NCI-H226 (cell line): ENCODE measurements at places on chromosomes 7 and 10.

DNA sequence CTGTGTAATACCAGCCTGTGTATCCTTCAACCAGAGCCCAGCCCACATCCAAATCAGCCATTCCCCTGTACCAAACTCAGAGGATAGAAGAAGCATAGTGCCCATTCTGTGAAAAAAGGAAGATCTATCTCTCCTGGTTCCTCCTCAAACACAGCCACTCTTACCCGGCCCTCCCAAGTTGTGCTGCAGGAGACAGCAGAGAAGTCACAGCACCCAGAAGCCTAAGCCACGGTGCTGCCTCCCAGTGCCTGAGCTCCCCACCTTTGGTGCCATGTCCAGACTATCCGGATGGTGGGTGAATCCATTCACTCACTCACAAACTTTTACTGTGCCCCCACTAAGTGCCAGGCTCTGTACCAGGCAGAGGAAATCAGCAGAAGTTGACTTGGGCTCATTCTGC, 166.0 kb upstream of the ZMIZ1 start:
- no peak for DNase-seq

GRCh38 chr10:24900888-24901685, 51.3 kb downstream of the PRTFDC1 start:
- DNase-seq, result no peak

DNA sequence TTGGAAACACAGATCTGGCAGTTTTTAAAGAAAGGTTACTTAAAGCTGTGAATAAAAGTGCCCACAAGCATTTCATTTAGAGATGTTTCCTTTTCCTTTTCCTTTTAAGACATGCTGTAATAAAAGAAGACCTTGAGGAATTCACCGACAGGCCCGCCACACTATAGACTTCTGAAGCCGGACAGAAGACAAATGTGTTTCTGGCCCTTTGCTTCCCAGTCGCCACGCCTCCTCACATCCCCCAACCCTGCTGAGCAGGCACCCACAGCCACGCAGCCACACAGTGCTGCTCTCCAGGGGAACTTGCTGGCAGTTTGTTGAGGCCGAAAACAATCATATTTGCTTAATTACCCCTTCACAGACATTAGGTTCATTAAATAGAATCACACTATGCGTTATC, 83.4 kb downstream of the SLC25A13 start:
- DNase-seq, result no peak

DNA sequence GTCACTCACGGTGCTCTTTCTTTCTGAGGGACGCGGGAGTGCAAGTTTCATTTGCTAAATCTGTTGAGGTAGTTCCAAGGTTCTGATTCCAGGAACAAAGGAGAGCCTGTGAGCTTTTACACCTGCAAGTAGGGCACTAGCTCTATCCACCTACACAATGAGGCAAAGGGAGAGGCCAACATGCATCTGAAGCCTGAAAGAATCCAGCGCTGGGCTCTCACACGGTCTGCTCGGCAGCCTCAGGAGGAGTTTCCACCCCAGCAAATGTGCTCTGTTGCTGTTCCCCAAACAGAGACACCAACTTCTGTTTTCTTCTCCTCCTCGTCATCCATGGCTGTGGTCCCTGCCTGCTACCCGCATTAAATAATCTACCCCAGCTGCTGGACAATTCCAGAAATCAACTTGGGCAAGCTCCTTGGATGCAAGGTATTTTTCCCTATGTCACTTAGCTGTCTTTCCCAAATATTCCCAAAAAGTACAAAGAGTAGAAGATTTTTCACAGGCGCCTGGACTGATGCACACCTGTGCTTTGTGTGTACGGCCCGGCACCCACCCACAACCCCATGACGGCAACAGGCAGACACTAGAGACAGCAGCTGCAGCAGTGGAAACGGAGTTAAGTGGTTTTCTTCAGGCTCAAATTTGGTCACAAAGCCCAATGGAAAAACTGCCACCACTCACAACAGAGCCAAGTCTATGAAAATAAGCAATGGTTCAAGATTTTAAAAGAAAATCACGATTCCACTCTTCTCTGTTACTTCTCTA, 176.8 kb downstream of the ZMYND11 start:
- DNase-seq, result no peak

GRCh38 chr10:100100651-100101184, 19.0 kb upstream of the CPN1 start:
- peak; percentile 47 for DNase-seq

DNA sequence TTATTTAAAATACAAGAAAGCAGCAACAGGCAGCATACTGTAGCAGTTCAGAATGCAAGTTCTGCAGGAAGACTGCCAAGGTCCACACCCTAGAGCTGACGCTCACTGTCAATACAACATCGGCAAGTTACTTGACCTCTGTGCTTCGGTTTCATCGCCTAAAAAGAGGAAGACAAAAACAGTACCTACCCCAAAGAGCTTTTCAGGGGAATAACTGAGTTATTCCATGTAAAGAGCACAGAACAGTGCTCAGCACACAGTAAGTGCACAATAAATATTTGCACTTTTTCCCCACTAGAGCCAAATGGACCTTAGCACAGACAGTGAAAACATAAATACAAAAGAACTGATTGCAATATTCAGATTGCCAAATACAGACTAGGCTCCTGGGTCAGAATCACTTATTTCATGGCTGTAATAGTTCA, 88.6 kb downstream of the USP6NL start:
- DNase-seq, result no peak

DNA sequence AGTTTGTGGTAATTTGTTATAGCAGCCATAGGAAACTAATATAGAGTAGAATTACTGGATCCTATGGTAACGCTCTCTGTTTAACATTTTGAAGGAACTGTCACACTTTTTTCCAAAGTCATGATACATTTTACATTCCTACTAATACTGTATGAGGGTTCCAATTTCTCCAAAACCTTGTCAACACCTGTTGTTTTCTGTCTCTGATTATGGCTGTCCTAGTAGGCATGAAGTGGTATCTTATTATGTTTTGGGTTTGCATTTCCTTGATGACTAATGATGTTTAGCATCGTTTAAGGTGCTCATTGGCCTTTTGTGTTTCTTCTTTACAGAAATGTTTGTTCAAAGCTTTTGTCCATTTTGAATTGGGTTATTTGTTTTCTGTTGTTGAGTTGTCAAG, 69.6 kb downstream of the VPS50 start:
- no peak for DNase-seq

DNA sequence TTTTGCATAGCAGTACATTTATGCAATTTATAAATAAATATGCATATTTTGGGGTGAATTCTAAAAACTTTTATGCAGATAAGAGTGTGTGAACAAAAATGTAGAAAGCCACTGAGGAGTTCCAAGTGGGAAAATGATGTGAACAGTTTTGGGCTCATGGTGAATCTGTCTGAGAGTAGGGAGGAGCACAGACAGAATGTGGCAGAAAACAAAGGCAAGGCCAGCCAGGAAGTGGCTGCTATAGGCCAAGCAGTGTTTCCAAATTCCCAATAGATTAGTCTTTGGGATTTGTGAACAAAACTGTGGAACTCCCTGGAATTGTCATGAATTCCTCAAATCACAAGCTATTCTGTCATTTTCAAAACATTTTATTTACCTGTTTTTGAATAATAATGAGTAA, 73.6 kb upstream of the AMPH start:
- no peak for DNase-seq

DNA sequence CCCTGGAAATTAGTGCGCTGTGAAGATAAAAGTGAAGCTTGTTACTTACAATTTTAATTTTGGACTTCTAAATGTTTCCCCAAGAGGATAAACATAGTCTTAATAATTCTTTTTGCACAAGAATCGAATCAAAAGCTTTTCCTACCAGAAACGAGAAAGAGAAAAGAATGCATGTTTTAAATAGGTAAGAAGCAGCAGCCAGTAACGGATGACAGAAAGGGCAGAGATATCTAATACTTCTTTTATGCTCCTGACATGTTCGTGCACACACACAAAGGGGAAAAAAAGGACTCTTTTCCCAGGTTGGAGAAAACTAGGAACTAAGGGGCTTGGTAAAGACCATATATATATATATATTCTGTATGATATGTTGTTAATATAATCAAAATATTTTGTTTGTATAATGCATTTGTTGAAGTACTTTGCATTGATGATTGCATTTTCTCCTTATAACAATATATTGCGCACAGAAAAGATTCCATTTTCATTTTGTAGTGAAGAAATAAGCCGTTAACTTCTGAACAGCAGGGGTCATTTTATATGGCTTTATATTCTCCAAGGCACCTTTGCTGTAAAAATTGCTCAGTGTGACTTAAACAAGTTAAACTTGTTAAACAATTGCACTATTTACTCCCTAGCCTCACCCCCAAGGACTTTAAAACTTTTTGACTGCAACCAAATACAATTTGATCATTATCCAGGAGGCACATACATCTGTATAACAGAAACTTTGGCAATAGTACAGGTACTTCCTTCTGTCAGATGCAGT, 2.2 kb downstream of the PRKAR2B start:
- no peak for DNase-seq

DNA sequence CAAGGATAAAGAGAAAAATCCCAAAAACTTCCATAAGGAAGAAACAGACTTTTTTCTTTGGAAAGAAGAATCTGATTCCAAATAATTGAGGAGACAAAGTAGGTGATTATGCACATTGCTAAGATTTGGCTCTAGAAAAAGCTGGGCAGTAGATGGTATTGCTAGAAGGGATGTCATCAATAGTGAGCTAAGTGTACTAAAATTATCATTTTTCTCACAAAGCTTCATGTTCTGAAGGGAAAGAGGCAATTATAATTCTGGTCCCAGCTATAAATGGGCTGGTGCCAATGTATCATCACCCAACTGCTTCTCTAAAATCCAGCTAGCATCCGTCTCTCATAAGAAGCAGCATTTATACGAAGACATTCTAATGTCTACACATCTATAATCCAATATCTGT, 23.9 kb downstream of the STEAP1 start:
- DNase-seq, result no peak

DNA sequence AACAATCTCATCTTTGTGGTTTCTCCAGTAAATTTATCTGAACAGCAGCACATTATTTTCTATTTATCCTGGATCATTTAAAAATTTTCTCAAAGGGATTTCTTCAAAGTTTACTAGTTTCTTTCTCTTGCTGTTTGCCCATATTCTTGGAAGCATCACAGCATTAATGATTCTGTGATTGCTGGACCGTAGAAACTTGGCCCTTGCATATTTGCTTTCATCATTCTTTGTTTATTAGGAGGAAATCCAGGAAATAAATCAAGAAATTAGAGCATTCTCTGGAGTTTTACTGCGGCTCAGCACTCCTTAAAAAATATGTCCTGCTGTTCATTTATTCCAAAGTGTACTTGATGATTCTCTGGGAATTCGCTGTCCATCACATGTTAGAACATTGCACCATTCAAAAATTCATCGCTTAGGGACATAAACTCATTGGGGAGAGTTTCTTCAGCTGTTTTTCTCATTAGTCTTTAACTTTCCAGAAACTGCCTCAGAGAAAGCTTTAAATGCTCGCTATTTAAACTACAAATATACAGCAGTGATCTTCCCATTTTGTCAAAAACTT, 264.0 kb upstream of the CDC14C start:
- DNase-seq, result no peak

GRCh38 chr10:44339218-44339617, 45.7 kb downstream of the CXCL12 start:
- no peak for DNase-seq

GRCh38 chr10:128030498-128031072, 95.6 kb downstream of the MKI67 start:
- DNase-seq, result no peak

GRCh38 chr10:130935128-130935439, 376.4 kb downstream of the TCERG1L start:
- DNase-seq, result no peak

DNA sequence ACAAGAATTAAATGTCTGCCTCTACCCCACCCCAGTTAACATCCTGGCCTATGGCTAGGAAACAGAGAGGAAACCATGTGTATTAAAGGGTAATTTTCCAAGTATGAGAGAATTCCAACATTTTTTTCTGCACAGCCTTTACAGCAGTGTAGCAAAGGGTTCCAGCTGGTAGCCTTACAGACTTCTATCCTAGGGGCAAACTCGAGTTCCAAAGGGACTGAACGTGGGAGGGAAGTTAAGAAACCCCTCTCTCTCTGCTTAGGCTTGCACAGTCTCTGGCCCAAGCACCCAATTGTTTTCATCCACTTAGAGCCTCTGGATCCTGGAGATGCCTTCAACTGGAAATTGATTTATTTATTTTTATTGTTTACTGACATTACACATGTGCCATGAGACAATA, 60.3 kb downstream of the SLC16A12 start:
- DNase-seq, result no peak

DNA sequence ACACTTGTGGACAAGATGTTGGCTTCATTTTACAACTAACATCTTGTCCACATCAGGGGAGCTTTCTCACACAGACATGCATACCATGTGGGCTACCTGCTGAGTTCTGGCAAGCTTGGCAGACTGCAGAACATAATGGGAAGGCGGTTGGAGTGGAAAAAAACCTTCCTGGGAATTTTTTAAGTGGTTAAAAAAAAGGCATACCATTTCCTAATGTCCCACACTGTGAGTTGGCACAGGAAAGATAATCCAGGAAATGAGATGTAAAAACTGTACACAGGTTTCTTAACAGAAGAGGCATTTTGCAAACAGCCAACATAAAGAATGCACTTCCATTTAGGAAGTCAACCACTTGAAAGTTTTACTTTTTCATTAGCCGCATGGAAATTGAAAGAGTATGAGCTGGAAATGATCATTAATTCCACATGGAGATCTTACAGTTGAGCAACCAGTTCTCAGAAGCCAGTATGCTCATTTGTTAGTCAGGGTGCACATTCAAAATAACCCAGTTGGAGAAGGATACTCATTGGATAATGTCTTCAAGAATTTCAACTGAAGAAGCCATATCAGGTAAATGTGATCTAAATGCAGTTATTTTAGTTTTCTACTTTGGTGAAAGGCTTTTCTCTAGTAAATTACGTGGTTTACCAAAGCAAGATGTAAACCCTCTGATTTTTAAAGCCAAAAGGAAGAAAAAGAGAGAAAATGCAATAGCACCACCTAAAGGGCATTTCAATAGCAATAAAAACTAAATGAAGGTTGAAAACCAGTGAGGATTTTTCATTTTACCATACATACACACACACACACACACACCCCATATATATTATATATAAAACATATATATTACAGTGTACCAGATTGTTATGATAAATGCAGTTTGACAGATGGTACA, 194.0 kb downstream of the TAX1BP1 start:
- peak; percentile 47 for DNase-seq

- no peak for DNase-seq
Observed at GRCh38 chr7:77354484-77354883, 61.7 kb downstream of the GSAP start.

- DNase-seq, result peak; percentile 67
Observed at GRCh38 chr10:99329304-99329553, at the start of gene CNNM1. Gene CNNM1 (plus strand): TSS chr10:99329356. CDS start chr10:99329388, 32 bp downstream.

- no peak for DNase-seq
Observed at GRCh38 chr7:44287488-44288380, 37.7 kb downstream of the CAMK2B start.
